ENCODE measurements at places on chromosomes 7 and 10.

DNA sequence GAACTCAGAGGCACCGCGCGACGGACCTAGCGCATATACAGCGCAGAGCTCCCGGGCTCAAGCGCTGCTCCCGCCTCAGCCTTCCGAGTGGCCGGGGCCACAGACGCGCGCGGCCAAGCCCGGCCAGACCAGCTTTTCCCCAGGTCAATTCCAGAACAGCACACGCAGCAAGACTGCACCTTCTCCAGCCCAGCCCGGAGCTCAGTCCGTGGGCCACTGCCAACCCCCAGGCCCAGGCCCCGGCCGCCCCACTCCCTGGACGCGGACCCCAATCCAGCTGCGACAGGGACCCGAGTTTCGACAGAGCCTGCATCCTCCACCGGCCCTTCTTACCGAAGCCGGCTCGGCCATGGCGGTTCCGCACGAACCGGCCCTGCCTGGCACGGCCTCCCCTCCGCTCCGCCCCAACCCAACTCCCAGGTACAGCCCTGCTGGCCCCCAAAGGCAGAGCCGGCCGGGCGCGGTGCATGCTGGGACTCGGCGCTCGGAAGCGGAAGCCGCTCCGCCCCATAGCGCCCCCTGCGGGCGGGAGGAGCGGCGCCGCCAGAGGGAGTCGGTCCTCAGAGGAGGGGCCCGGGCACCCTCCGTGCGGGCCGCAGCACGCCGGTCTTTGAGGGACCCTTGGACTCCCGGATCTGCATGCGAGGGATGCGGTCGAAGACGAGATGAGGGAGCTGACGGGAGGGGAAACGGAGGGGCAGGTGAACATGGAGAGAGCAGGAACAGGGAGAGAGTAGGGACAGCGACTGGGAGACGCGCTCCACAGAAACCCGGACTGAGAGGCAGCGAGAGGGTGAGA is at the start of gene ZNF425:
Gene ZNF425, minus strand, starts transcription at position 462 of the 799 bp plus-strand sequence. Its CDS starts 111 bp downstream, at position 351.
- DNase-seq = peak; percentile 96

DNA sequence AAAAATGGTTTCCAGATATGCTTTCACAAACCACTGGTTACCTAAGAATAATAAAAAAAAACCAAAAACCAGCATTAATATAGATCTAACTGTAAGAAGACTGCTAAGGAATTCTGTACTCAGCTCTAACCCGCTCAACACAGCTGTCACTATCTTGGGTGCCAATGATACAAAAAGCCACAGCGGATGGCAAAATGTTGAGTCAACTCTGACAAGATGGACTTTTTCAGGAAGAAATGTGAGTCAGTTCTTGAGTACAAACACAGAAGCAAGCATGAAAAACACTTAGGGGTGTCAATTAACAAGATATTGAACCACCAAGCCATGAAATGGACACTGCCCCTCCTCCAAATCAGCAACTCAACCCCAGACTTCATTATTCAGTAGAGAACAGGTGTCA is 55.0 kb downstream of the CTTNBP2 start:
- DNase-seq = no peak

DNA sequence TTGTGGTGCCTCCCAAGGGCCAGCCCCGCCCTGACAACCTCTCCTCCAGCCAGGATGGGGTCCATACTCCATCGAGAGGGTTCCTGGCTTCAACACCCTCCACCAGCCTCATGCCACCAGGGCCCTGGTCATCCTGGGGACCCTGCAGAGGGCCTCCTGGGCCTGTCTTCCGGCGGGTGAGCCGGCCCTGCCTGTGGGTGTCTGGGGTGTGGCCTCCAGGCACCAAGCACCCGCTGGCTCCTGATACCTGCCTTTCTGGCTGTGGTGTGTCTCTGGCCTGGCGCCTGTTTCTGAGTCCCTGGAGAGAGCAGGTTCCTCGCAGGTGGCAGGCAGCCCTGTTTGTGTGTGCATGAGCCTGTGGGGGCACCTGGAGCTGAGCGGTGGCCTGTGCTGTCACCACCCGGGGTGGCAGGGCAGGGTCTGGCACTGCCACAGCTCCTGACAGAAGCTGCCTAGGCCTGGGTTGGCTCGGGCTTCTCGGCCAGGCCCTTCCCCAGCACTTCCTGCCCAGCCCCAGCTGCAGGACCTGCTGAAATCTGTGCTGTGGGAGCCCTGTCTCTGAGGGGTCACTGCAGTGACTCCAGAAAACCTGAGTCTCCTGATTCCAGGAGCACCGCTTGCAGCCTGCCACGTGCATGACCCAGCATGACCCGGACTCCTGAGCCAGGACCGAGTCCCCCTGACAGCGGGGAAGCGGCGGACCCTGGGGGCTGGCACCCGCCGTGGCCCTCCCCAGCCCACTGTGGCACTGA is 18.4 kb downstream of the ADAM8 start:
- DNase-seq = no peak

- no peak for DNase-seq
Measured at GRCh38 chr7:150629347-150629746, 2.8 kb downstream of the GIMAP6 start.

- no peak for DNase-seq
Measured at GRCh38 chr7:94975336-94975735, 67.9 kb downstream of the PPP1R9A start.

GRCh38 chr10:14254368-14254767 is 76.4 kb downstream of the FRMD4A start:
- DNase-seq = no peak

DNA sequence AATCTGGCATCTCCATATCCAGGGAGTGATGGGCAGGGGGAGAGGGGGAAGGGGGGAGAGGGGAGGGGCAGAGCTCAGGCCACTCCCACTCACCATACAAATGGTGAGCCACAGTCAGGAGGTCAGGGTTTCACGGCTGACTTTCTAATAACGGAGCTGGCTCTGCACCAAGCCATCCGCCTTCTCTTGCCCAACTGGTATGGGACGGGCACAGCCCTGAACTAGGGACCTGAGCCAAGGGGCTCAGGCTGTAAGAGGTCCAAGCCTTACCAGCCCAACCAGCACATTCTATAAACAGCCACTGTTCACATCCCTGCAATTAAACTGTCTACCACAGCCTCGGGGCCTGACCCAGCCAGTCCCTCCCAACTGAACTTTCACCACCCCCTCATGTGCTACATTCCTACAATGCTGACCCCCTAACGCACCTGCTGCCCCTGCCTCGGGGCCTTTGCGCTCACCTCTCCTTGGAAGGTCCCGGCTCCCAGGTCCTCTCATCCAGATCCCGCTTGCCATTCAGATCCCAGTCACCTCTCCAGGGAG is 32.5 kb downstream of the RGS10 start:
- DNase-seq = no peak

DNA sequence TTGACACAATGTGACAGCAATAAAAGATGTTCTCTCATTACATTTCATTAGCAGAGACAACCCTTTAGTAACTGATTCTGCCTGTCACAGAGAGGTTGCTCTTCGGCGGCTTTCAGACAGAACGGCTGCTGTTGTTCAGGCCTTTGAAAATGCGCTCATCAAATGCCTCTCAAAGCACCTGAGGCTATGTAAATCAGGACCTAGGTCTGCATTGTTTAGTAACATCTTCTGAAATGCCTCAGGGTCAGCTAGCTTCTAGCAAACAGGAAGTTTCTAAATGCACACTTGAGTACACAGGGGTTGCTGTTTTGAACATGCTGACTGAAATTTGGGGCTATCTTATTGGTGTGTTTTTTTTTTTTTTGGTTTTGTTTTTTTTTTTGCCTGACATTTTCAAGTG is 143.3 kb upstream of the DKK1 start:
- no peak for DNase-seq

DNA sequence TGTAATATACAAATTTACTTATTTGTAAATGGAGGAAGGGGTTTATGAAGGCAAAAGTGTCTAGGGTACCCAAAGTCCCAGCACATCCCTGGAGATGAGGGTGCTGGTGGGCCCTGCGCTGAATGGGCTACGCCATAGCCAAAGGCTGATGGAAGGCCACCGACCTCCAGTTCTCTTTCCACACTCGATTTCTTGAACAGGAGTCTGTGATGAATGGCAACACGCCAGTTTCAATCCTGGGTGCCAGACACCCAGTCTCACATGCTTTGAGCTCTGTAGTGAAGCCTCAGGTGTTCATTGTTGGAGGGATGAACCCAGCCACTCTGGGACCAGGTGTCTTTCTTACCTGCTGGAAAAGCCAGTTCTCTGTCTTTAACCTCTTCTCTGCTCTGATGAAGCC is 752 bp downstream of the LRMDA start:
- no peak for DNase-seq

- no peak for DNase-seq
Measured at GRCh38 chr7:50069613-50070012, 23.4 kb downstream of the ZPBP start.

- peak; percentile 40 for DNase-seq
Measured at GRCh38 chr10:130364631-130365411, 228.6 kb downstream of the GLRX3 start.

GRCh38 chr7:128063088-128063487 is 31.9 kb upstream of the LRRC4 start:
- no peak for DNase-seq

DNA sequence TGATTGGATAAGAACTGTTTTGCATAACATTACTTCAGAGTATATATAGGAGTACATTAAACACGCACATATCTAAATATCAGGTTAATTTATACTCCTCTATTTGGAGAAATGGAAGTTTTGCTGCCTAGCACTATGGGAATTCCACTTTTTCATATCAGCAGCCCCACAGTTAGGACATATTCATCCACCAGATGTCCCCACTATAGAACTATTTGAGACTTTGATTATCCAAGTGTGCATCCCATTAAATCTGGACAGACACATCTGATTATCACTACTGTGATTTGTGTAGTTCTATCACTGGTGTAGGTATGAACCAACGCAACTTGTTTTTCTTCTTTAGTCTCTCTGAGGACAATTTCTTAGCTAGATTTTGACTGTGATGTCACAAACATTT is 345.7 kb downstream of the THSD7A start:
- no peak for DNase-seq

- DNase-seq = no peak
Measured at GRCh38 chr10:124563320-124564040, 101.9 kb downstream of the LHPP start.

DNA sequence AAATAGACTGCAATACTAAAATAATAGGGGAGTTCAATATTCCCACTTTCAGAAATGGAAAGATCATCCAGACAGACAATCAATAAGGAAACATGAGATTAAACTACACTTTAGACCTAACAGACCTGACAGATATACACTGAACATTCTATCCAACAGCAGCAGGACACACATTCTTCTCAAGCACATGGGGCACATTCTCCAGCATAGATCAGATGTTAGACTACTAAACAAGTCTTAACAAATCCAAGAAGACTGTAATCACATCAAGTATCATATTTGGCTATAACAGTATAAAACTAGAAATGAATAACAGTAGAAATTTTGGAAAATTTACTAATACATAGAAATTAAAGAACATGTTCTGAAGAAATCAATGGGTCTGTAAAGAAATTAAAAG is 458.9 kb upstream of the ANKRD30A start:
- no peak for DNase-seq

- no peak for DNase-seq
Measured at GRCh38 chr7:116538138-116538537, 13.3 kb downstream of the CAV1 start.

DNA sequence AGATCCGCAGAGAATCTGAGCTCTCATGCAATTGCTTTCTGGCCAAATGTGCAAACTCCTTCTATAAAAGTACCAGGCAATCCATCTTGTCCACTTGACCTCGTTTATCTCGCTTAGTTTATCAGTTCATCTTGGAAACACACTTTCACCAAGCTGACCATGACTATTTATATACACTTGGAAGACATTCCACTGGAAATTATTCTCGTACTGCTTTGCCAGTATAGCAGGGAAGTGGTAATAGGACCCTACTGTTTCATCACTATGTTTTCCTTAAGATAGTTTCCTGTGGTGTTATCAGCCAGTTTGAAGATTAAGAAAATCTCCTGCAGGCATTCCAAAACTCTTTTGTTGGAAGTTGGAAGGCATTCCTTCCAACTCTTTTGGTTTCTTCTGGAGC is 115.3 kb upstream of the FAM171A1 start:
- DNase-seq = no peak

GRCh38 chr7:73423519-73424488 is 9.8 kb upstream of the FZD9 start:
- DNase-seq = no peak

DNA sequence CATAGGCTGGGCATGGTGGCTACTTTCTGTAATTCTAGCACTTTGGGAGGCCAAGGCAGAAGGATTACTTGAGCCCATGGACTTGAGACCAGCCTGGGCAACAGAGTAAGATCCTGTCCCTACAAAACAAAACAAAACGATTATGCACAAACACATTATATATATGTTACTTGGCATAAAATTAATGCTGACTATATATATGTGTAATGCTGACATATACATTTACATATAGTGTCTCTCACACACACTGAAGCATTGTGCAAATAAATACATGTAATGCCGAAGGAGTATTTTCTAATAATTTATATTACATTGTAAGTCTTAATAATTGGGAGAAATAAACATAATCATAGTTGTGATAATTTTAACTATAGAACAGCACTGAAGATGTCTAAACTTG is 621.8 kb upstream of the ZNF722 start:
- DNase-seq = no peak

GRCh38 chr7:93364806-93365205 is 132.6 kb downstream of the VPS50 start:
- DNase-seq = no peak

DNA sequence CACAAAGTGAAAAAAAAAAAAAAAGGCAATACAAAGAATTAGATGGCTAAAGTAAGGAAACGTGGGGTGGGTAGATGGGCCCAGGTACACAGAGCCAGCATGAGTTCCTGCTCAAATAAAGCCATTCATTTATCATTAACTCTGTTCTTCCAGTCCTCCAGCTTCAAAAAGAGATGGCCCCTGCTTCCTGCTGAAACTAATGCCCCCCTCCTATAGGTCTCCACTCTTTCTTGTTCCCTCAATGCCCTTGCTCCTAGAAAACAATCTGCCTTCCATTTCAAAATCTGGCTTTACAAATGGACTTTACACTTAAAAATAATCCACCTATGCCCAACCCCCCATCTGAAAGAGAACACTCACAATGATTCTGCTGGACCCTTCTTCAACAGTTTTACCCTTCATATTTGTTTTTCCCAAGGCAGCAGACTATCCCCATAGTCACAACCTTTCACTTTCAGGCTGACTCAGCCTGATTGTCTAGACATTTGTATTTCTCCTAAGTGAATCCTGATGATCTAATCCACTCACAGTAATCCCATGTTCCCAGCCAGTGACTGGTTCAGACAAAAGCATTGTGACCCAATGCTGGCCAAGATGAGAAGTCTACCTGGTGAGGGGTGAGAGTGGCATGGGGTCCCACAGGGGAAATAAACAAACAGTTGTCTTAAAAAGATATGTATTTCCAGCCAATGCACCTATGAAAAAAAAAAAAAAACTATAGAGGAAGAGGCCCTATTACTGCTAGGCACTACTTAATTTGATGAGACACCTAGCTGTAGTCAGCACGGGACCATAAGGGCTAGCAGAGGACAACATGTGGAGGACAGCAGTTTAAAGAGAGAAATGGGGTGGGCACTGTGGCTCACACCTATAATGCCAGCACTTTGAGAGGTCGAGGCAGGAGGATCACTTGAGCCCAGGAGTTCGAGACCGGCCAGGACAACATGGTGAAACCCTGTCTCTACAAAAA is 74.6 kb upstream of the GRID1 start:
- no peak for DNase-seq

- DNase-seq = peak; percentile 96
Measured at GRCh38 chr7:32957326-32958045, at the start of gene FKBP9. Gene FKBP9, plus strand, starts transcription at chr7:32957440. Its CDS starts 134 bp downstream, at chr7:32957574.

All from chondrocyte (in vitro differentiated cells).